SW 1271 (cell line): ENCODE measurements at places on chromosomes 11 and 22.

DNA sequence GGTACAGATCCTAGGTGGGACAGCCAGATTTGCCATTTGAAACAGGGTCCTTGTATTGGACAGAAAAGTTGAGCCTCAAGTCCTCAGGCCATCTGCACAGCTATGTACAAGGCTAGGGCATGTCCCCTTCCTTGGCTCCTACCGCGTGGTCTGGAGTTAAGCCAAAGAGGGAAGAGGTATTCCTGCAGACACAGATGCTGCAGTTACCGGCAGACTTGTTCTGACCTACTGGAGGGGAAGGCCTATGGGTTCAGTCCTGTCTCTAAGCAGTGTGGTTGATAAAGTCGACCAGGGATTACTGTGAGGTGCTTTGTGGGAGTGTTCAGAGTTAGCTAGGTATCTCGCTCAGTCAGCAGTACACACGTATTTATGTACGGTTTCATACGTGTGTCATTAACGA, 180.6 kb downstream of the ADAMTS15 start:
- no peak for DNase-seq

DNA sequence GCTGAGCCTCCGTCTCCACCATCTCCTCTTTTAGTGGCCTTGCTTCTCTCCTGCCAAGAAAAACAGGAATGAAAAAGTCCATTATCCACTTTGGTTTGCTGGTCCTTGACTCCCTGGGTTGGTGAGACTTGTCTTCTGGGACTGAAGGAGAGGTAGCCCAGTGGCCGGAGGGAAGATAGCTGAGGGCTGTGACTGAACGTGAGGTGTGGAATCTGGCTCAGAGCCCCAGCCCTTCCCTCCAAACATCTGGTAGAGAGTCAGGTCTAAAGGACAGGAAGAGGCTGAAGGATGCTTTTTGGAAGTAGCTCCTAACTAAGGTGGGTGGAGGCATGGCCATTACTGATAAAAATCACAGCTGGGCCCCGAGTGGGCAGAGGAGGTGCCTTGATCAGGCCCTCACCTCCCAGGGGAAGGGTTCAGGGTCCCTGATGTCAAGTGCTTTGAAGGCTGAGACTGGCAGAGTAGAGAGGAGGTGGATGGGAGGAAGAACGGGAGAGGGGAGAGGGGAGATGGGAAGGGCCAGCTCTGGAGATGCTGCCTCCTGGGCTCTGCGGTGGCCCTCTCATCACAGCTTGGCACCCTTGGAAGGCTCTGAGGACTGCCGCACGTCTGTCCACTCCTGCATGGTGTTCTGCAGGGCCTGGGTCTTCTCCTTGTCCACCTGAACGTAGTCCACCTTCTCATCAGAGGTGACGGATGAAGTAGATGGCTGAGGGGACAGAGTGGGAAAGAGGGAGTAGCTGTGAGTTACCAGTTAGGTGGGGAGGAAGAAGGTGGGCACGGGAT, 30.2 kb downstream of the USP35 start:
- DNase-seq = no peak

DNA sequence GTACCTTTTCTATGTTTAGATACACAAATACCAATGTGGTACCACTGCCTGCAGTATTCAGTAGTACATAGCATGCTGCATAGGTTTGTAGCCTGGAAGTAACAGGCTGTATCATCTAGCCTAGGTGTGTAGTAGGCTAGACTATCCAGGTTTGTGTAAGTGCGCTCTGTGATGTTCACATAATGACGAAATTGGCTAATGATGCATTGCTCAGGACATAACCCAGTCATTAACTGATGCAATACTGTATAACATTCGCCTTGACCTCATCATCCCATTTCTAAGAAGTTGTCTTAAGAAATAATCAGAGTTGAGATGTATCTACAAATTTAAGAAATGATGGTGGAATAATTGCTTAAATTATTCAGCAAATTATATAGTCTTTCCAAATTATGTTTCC, 116.0 kb upstream of the TIMP3 start:
- DNase-seq = no peak

- no peak for DNase-seq
Measured at GRCh38 chr11:31301549-31302510, 67.7 kb downstream of the DCDC1 start.

DNA sequence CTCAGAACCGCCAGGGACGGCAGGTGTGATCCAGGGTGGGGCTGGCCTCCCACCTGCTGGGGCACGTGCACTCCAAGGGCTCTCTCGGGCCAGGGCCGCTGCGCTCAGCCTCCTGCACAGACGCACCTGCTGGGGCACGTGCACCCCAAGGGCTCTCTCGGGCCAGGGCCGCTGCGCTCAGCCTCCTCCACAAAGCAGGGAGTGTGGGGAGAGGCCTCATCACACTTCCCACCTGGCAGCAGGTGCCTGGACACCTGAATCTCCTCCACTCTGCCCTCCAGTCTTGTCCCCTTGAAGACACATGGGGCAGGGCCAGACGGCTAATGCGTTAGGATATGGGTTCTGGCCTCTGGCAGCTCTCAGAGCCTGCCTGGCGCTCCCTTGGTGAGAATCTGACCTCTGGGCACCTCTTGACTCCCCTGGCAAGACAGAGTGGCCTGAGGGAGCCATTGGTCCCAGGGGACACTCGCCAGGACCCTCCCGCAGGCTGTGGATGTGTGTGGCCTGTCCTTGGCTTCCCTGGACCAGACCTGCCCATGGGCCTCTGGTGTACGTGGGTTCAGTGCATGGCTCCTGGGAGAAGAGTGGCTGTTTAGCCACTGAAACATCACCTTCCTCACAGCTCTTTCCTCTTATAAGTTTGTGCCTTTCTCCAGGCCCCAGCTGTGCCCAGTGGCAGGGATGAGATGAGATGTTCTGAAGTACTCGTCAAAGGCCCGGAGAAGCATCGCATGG, 73.5 kb downstream of the BRD1 start:
- no peak for DNase-seq

GRCh38 chr11:2862395-2863275, 22.9 kb downstream of the CDKN1C start:
- DNase-seq = no peak
